ENCODE measurements at places on chromosomes 2 and 18. TPM values are rescaled to one million over a fixed set of nuclear protein-coding genes. Genes with fewer than 3 reads are reported as not detected.

DNA sequence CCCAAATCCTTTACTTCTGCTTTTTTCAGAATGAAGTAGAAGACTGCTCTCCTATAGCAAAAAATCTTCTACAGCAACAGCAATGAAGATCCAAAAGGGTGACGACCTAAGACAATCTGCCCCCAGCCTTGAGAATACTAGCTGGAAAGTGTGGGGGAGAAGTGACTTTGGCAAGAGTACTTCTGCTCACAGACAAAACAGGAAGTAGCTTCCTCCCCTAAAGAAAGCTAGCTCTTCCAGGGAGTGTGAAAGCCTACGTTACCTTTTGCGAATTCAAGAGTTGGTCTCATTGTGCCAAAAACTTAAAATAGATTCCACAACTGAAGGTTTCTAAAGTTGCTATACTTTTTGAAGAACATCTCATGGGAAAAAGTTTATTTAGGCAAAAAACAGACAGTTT, 1069.2 kb upstream of the CHAC2 start:
- no peak for DNase-seq

- no peak for DNase-seq
Measured at GRCh38 chr18:13630716-13631268, 95.6 kb downstream of the FAM210A start.

DNA sequence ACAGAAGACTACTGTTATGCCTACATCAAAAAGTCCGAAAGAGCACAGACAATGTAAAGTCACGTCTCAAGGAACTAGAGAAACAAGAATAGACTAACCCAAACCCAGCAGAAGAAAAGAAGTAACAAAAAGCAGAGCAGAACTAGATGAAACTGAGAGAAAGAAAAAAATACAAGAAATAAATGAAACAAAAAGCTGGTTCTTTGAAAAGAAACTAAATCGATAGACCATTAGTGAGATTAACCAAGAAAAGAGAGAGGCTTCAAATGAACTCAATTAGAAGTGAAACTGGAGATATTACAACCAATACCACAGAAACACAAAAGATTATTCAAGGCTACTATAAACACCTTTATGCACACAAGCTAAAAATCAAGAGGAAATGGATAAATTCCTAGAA, 271.8 kb downstream of the MBD2 start:
- no peak for DNase-seq

DNA sequence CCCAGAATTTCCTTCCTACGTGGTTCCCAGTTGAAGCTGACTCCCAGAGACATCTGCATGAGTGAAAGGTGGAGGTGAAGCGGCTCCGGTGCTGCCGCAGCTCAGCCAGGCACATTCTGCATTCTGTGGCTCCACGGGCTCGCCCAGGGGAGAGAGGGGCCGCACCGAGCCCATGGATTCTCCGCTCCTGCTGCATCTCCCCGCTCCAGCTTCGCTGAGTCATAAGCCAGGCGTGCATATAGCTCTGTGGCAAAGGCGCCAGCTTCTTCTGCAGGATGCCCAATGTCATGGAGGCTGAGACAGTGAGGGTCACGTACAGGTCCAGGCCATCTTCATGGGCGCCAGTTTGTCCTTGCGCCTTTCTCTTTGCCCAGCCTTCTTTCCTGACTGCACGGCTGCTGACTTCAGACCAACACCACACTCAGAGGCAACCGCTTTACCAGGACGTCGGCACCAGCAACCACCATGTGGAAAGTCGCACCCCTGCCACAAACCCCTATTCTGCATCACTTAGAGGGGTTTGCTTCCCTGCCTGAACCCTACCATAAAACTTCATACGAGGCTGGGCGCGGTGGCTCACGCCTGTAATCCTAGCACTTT, 215.7 kb downstream of the MGAT5 start:
- no peak for DNase-seq

- DNase-seq, result no peak
Measured at GRCh38 chr18:76388261-76388660, 106.8 kb downstream of the ZNF516 start.

DNA sequence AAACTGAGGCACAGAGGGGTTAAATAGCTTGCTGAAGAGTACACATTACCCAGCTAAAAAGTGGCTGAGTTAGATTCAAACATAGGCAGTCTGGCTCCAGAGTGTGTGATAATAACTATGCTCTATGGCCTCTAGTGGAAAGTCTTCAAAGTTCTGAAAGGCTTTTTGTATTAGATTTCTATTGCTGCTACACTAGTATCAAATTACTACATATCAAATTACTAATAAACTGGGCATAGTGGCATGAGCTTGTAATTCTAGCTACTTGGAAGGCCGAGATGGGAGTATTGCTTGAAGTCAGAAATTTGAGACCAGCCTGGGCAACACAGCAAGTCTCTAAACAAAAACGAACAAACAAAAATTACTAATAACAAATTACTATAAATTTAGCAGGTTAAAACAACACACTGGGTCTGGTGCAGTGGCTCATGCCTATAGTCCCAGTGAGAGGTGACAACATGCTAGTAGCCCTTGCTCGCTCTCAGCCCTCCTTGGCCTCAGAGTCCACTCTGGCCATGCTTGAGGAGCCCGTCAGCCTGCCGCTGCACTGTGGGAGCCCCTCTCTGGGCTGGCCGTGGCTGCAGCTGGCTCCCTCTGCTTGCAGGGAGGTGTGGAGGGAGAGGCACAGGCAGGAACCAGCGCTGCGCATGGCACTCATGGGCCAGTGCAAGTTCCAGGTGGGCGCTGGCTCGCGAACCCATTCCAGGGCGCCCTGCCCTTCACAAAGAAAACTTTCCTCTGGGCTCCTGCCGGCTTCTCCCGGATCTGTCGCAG, 38.2 kb upstream of the TWSG1 start:
- DNase-seq, result no peak

The TNP1 gene
- not detected for total RNA-seq

The DTNA gene
- total RNA-seq, result 2.9 TPM

The CDCA7 gene
- total RNA-seq, result 13.2 TPM

The UGT1A8 gene
- total RNA-seq, result not detected

Measured in dermis blood vessel endothelial cell (primary cell).